ENCODE measurements at places on chromosomes 7 and 10.

DNA sequence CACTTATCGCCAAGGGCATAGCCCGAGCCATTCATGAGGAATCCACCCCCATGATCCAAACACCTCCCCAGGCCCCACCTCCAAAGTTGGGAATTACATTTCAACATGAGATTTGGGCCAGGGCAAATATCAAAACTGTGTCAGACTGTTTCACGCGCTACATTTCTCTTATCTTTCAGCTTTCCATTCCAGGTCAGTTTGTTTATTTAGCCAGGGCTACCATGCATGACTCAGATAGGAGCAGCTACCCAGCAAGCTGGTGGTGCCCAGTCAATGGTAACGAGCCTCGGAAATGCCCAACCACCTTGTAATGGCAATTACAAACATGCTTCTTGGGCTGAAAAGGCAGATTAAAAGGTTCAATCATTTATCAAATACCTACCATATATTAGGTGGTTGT, 43.6 kb upstream of the BAMBI start:
- DNase-seq: no peak

DNA sequence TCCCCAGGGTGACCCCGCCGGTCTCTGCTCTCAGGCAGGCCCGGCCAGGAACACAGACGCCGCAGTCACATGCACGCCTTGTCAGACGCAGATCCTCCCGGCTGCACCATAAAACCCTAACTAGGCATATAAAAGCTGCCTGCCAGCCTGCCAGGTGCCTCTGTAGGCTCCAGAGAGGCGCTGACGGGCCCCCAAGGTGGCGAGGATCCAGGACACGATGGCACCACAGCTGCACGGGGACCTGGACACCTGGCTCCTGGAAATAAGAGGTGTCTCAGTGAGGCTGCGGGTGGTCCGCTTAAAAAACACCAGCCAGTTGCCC, 21.9 kb upstream of the GDF10 start:
- no peak for DNase-seq

GRCh38 chr7:43484678-43485395, 98.1 kb upstream of the STK17A start:
- no peak for DNase-seq

DNA sequence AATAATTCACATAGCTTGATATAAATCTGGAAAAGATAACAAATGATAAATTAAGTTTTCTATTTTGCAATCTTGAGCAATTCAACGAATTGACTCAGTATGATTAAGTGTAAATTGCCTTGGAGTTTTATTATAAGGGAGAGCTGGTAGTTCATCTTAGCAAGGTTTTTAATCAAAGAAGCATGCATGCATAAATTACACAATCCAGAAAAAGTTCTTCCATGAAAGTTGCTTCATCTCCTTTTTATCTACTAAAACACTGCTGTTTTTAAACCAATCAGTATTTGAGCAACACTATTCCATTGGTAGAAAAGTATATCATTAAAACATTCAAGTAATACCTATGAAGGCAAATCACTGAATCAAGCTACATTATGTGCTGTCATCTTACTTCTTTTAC, 47.6 kb downstream of the POT1 start:
- DNase-seq: no peak

- no peak for DNase-seq
Observed at GRCh38 chr7:135100856-135101255, 47.0 kb upstream of the TMEM140 start.

DNA sequence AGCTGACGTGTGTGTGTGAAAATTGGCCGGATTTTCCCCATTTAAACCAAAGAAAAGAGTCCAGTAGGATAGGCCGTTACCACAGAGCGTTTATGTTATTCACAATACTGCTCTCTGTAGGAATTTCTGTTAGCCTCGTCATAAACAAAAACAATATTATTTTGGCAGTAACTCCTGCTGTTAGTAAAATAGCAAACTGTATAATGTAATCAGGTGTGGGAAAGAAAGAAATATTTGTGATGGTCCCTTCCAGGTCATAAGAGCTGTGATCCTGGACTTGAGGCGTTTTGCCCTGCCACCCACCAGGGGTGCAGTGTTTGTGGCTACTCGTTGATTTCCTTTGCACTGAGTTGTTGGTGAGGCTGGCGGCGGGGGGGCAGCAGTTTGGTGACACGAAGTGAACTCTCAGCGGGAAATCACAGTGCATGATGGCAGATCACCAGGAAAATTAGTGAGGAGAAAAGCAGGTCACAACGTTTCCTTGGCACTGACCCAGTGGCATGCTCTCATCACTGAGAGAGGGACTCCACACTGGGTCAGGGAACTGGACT, 2.8 kb downstream of the EEPD1 start:
- no peak for DNase-seq

- DNase-seq: no peak
Observed at GRCh38 chr10:26621243-26621888, 76.1 kb upstream of the PDSS1 start.

GRCh38 chr7:107579885-107580715, at the start of gene BCAP29:
TSS of gene BCAP29 (plus strand) at chr7:107580246. CDS start at chr7:107580773, 527 bp downstream.
- DNase-seq: peak; percentile 44

DNA sequence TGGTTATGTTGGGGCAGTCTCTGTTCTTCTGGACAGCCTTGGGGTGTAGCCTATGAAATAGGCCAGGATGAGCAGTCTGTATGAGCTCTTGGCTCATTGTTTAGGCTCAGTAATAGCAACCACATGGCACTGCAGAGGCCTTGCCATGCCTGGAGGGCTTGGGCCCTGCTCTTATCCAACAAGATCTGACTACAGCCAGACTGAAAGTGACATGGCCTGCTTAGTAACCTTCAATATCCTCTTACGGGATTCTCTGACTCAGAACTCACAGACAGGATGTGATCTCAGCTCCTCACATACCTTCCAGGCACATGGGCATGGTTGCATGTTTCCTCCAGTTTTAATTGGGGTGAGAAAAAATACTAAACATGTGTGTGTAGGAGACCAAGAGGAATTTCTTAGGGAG, 289.3 kb downstream of the PTEN start:
- DNase-seq: no peak

DNA sequence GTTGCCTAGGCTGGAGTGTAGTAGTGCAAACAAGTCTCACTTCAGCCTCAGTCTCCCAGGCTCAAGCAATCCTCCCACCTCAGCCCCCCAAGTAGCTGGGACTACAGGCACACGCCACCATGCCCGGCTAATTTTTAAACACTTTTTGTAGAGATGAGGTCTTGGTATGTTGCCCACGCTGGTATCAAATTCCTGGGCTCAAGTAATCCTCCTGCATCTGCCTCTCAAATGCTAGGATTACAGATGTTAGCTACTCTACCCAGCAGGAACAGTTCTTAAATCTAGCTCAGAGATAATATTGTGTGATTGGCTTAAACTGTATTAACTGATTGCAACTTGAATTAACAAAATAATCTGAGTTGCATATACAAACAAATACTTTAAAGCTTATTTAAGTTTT, 82.9 kb downstream of the CDK14 start:
- no peak for DNase-seq

DNA sequence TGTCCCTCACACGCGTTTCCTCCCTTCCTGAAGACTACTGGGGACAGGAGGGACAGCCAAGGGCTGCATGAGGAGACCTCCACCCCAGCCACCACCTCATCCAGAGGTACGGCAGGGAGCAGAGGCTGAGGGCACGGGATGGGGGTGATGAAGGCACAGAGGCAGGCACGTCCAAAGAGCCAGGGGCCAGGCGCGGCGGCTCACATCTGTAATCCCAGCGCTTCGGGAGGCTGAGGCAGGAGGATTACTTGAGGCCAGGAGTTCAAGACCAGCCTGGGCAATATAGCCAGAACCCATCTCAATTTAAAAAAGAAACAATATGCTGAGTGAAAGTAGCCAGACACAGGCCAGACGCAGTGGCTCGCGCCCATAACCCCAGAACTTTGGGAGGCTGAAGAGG, 3.3 kb downstream of the MICALL2 start:
- DNase-seq: no peak

DNA sequence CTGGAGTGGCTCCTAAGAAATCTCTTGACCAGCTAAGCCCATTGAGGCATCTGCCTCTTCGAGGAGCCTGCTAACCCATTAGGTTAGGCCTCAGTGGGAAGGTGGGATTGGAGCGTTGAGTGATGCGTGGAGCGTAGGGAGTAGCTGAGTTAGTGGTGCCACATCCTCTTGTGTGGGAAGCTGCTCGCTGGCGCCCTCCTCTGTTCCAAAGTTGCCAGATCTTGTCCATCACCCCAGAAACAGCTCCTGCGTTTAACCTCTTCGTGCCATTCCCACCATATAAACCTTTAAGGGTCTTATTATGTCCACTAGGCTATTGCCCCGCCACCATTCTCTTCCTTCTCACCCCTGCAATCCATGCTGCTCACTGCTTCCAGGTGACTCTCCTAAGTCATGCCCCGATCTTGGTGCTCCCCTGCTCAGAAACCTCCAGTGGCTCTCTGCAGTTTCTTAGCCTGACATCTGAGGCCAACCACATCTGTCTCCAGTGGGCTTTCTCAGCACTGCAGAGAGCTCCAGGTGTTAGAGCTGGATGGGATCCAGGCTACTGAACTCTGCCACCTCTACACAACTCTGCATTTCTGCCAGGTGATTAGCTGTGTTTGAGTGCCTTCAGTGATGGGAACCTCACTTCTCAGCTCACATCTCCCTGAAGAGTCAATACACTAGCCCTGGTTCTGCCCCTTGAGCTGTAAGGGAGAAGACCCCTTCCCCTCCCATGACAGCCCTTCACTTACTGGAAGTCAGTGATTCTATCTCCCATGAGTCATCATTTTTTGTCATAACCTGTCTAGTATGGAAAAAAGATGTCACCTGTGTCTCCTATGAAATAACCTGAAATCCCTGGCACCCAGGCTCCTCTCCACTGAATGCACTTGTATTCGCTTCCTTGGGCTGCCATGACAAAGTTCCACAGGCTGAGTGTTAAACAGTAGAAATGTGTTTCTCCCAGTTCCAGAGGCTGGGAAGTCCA, 65.0 kb upstream of the FGFR2 start:
- DNase-seq: no peak

DNA sequence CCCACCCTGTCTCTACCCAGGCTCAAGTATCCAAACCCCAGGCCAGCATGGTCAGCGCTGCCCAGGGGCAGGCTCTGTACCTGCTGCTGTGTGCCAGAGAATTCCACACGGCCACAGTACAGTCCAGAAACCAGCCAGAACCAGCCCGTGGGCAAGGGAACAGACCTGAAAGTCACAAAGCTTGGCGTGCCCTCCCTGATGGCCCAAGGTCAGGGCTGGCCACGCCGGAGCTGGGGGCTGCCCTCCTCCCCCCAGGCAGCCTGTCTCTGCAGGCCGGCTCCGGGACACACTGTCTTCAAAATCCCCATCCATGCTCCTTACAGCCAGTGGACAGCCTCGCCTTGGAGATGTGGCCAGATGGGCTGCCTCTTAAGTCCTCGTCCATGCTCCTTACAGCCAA, 78.4 kb downstream of the CTBP2 start:
- no peak for DNase-seq

GRCh38 chr7:138776166-138776833, 21.5 kb upstream of the TMEM213 start:
- no peak for DNase-seq

GRCh38 chr7:123749537-123749857, 694 bp upstream of the WASL start:
- DNase-seq: peak; percentile 4

Data from T follicular helper cell (primary cell).